ENCODE measurements at places on chromosomes 4 and X. TPM values are rescaled to one million over a fixed set of nuclear protein-coding genes. Genes with fewer than 3 reads are reported as not detected.

GPAT3 gene
- total RNA-seq = 40.9 TPM

AMER1 gene
- 2.7 TPM for total RNA-seq

FGA gene
- 17.4 TPM for total RNA-seq

OSTC gene
- total RNA-seq = 95.1 TPM

MTHFD2L gene
- total RNA-seq = 10.1 TPM

RHOXF1 gene
- total RNA-seq = not detected

GPC3 gene
- total RNA-seq = not detected

RAP1GDS1 gene
- 23.8 TPM for total RNA-seq

GATA1 gene
- not detected for total RNA-seq

F8A2 gene
- not detected for total RNA-seq

TEX11 gene
- total RNA-seq = not detected

PPAT gene
- total RNA-seq = 19.3 TPM

VCX3A gene
- not detected for total RNA-seq

MAP9 gene
- total RNA-seq = 5.1 TPM

BEX5 gene
- not detected for total RNA-seq

KIF4A gene
- total RNA-seq = 27.0 TPM

REST gene
- 7.9 TPM for total RNA-seq

ADAMTS3 gene
- not detected for total RNA-seq

NSG1 gene
- total RNA-seq = 7.2 TPM

FGF13 gene
- 0.07 TPM for total RNA-seq

SCML1 gene
- total RNA-seq = 4.3 TPM

DMP1 gene
- total RNA-seq = not detected

RBM46 gene
- not detected for total RNA-seq

QDPR gene
- total RNA-seq = 52.7 TPM

F11 gene
- total RNA-seq = not detected

AWAT2 gene
- total RNA-seq = not detected

VCX gene
- total RNA-seq = not detected

NOX1 gene
- not detected for total RNA-seq

XAGE2 gene
- not detected for total RNA-seq

APBB2 gene
- 4.7 TPM for total RNA-seq

H2AZ1 gene
- 628 TPM for total RNA-seq

CT55 gene
- not detected for total RNA-seq

RNF113A gene
- 30.5 TPM for total RNA-seq

ENPEP gene
- total RNA-seq = 0.05 TPM

MFSD8 gene
- total RNA-seq = 12.2 TPM

Measured in A549 treated with GW870086 at 1 μM for 4 hours (cell line).